ENCODE measurements at places on chromosomes 16 and 17.
A peak's percentile ranks its signal among the peaks of the same experiment; 100 is the strongest.

GRCh38 chr16:27879601-27880247 lies 183.8 kb downstream of the GSG1L start:
- DNase-seq = no peak

DNA sequence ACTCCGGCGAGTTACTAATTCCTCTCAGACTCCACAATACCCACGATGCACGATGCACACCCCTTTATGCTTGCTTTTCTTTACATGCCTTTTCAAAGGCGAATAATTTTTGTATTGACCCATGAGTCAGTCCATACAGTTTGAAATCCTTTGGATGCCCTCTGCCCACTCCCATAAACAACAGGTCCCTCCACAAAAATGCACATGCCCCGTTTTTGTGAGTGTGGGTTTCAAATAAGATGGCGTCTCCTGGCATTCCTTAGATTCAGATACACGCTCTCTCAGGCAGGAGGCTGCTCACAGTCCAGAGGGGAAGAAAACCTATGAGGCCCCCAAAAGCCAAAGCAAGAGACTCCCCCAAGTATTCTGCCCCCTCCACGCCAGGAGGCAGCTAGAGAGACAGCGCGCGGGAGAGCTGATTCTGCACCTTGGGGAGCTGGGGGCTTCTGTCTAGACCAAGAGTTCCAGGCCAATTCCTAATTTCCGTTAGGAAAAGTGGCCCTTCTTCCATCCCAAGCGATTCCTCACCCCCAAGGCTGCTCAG lies 19.6 kb upstream of the HOXB9 start:
- no peak for DNase-seq

- no peak for DNase-seq
Observed at GRCh38 chr17:75398279-75398678, 7.2 kb downstream of the GRB2 start.

GRCh38 chr17:36939802-36940312 lies 2.6 kb downstream of the LHX1 start:
- DNase-seq = no peak

DNA sequence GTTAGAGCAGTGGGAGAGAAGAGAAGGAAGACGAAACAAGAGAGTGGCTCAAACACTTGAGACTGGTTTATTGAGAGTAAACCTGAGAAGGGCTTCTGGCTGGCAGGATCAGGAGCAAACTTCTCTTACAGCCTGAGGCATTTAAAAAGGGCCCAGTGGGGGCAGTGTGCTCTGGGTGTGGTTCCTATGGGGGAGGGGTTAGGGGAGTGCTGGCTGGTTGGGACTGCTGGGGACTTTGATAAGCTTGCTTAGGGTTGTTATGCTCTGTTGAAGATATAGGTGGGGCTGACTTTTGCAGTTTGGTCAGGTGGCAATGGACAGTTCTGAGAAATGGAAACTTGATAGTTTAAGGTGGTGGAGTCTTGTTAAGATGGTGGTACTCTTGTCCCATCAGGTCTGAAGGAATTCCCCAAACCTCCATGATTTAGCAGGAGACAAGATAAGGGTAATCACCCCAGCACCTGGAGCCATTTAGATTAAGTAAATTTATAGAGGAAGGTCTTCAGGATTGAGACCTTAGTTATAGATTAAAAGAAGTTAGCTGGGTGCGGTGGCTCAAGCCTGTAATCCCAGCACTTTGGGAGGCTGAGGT lies 79.3 kb downstream of the EMP2 start:
- no peak for DNase-seq

DNA sequence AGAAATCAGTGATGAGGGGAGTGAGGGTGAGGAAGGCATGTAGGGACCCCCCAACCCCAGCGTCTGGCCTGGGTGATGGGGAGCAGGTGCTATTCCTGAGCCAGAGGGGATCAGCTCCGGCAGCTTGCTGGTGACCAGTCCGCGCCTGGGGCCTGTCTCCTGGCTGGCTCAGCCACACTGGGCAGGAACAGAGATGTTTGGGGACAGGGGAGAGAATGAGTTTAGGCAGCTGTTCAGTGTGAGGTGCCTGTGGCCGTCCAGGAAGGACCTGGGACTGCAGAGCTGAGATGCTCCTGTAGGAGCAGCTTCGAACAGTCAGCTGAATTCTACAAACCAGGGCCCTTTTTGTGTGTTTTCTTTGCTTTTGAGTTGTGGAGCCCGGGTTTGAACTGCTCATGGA lies 23.2 kb upstream of the SPNS2 start:
- DNase-seq = no peak

DNA sequence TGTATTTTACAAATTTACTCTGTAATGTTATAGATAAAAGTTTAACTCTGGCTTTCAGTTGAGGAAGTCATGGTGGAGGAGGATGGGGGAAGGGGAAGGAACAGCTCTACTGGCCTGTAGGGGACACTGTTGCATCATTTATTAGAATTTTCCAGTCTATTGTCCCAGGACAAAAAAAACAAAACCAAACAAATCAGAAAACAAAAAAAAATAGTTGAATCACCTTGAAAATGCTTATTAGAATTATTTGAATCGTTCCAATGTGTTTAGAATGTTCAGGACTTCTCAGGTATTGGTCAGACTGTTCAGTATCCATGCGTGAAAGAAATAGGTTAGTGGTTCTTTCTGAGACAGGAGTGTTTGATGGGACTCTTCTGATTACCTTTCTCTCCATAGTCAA lies 242.0 kb downstream of the FTO start:
- peak; percentile 14 for DNase-seq

DNA sequence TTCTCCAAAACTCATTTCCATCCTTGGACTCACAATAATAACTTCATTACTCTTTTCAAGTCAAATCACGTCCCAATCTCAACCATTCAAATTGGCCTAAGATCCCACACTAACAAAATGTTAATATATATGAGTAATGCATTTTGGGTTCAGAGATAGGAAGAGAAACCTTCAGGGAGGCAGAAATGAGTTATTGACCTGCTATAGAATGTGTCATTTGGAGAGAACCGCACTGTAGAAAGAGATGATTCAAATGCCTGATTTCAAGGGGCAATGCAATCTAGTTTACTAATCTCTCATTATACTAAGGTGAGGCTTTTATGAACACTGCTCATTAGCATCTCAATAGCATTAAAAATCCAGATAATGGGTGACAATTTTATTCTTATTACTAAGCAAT lies 1595.0 kb upstream of the GOT2 start:
- DNase-seq = no peak

DNA sequence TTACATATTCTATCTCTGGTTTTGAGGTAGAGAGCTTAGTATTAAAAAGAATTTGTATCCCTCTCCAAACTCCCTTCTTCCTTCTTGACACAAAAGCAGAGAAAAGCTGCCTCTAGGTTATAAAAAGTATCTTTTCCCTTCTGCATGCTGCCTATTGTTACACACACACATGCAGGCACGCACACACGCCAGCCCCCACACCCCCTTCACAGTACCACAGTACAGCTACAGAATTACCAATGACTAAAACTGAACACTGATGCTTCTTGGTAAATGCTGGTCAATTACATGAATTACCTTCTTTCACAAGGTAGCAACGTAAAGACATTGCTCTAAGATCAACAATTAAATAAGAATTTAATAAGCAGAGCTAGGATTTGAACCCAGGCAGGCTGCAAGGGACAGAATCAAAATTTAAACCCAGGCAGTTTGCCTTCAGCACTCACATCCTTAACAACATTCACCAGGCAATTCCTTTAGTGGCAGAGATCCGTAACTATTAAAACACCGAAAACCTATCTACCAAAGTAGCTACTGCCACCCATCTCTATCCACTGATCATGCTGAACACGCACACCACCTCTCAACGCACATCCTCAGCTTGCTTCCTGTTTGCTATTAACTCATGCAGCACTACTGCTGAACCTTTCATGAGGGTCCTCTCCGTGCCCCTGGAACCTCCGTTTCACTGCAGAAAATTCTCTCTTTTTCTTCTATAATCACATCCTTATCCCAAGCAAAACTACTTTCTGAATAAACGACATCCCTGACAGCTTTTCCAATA lies 37.8 kb downstream of the YWHAE start:
- peak; percentile 39 for DNase-seq

- no peak for DNase-seq
Observed at GRCh38 chr17:31715446-31715845, 143.6 kb downstream of the COPRS start.

GRCh38 chr17:16189791-16190348 lies 25.5 kb downstream of the NCOR1 start:
- no peak for DNase-seq

GRCh38 chr16:25689137-25689836 lies 2.5 kb upstream of the HS3ST4 start:
- no peak for DNase-seq

GRCh38 chr17:43707184-43707583 lies 45.5 kb upstream of the MEOX1 start:
- no peak for DNase-seq

- no peak for DNase-seq
Observed at GRCh38 chr16:11740567-11740966, 2.1 kb downstream of the TXNDC11 start.

GRCh38 chr17:39143552-39144093 lies 7.8 kb downstream of the PLXDC1 start:
- DNase-seq = no peak

DNA sequence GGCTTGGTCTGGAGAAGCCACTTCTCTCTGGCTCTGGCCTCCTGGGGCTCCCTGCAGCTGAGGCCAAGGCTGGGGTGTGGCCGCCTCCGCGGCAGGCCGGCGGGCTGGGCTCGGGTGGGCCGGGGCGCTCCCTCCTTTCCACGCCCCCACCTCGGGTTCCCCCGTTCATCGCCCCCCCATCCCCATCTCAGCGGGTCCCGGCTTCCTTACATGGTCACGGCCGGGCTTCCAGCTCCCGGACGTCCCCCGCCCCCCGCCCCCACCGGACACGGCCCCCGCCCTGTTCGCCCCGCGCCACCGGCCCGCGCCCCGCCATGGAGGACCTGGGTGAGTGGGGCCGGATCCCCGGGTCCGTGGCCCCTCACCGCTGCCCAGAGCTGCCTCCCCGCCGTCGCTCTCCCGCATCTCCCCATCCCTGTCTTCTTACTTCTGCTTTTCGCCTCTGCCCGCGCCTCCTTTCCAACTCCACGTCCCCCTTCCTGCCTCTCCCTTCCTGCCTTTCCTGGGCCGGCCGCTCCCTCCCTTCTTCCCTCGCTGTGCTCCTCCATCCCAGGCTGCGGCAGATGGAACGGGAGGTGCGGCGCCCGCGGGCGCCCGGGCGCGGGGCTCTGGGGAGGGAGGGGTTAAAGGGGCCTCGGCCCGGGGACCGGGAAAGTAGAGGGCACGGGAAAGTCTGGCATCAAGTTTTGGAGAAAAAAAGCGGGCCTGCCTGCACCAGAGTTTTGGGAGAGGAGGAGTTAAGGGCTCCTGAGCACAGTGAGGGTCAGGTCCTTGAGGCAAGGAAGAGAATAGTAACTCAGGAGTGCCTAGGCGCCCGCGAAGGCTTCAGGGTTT lies at the start of gene TGFB1I1:
Gene TGFB1I1, plus strand, starts transcription at position 278 of the 834 bp plus-strand sequence. Its CDS starts 37 bp downstream, at position 315.
- DNase-seq = no peak

DNA sequence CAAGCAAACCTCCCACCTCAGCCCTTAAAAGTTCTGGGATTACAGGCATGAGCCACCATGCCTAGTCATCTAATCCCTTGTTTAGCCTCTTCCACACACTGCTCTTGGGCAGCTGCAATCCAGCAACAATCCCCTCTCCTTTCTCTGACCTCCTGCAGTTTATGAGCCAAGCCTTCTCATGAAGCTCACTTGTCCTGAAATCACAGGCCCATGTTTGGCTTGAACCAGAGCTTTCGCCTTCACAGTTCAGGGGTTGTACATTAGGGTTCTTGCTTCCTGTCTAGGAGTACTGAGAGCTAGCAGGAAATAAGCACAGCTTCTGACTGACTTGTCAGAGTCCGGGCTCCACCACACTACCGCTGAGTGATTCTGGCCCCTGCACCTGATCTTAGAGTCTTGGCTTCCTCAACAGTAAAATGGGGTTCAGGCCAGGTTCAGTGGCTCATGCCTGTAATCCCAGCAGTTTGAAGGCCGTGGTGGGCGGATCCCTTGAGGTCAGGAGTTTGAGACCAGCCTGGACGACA lies 16.3 kb downstream of the ERAL1 start:
- peak; percentile 40 for DNase-seq

GRCh38 chr16:83060-83603 lies 5.1 kb downstream of the MPG start:
- DNase-seq = no peak

DNA sequence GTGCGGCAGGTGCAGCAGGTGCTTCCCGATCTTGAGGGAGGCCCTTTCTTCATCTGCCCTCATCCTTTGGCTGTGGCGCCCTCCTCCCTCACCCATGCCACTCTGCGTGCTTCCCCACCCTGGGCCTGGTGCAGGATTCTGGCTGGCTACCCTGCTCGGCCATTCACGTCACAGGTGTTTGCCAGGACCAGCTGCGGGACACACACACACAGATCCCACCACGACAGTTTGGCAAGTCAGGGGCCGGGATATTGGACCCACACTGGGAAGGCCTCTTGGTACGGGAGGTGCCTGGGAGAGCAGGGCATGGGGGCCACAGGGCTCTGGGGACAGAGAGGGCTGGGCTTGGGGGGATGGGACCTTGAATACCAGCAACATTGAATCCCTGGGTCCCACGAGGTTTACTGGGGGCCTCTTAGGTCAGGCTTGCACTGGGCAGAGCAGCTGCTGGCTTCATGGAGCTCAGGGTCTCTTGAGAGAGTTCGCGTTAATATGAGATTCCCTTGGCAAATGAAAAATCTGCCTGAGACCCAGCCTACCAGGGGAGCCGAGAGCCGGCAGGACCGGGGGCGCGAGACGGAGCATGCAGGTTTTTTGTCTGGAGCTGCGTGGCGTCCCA lies 15.1 kb downstream of the ADCY7 start:
- no peak for DNase-seq

DNA sequence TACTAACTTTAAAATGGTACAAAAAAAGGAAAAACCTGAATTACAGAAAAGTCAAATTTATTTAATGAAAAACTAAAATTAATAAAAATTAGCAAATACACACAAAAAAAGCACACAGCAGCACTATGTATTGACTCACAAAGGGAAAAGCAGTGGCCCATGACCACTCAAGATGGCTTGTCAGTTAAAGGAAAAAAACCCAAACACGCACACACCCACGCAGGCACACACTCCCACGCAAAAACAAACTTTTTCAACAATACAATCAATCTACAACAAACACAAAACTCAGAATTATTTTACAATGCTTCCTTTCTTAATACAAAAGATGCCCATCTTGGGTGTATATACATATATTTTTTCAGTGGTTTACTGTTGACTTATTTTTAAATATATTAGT lies 24.2 kb downstream of the SIAH1 start:
- no peak for DNase-seq

Data from CD4-positive, alpha-beta T cell treated with Interleukin-15 for 4 hours (primary cell).